Cortex of kidney (tissue), 1 donor: ENCODE measurements at places on chromosomes 2 and 18.

GRCh38 chr2:54409752-54410151 is 46.4 kb upstream of the SPTBN1 start:
- DNase-seq, result no peak

GRCh38 chr2:173134703-173135102 is 59.1 kb downstream of the MAP3K20 start:
- no peak for DNase-seq

DNA sequence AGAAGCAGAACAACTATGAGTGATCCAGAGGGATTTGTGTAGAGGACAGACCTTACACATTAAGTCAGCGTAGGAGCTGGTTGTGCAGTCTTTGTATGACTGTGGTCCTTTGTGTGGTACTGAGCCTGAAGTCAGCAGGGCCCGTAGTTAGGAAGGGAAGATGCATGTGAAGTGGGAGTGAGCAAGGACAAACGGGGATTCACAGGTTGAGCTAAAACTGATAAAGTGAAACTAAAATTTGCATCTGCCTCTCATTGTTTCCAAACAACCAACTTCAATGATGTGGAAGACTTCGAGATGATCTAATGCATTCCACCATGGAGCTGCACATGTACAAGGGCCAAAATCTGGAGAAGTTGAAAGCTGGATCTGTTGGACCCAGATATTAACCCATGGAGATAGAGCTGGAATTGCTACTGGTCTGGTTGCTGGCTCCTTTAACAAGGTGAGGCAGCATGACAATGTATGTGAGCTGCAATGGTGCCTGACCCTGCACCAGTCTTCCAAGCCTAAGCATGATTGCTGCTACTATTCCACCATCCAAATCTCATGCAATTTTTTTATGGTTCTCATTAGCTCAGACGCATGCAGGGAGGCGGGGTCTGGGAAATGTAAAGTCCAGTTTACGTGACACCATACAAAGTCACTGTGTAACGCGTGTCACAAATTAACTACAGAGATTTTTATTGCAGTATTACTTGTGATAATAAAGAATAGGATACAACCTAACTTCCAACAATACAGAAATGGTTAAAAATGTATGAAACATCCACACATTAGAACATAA is 12.1 kb upstream of the CYBRD1 start:
- no peak for DNase-seq

- no peak for DNase-seq
These were observed 8.0 kb downstream of the PDCD1 start for GRCh38 chr2:241850544-241851324.

GRCh38 chr2:86636842-86637241 is 13.2 kb upstream of the RNF103 start:
- DNase-seq, result no peak

GRCh38 chr2:108454440-108454839 is 5.4 kb downstream of the GCC2 start:
- no peak for DNase-seq

DNA sequence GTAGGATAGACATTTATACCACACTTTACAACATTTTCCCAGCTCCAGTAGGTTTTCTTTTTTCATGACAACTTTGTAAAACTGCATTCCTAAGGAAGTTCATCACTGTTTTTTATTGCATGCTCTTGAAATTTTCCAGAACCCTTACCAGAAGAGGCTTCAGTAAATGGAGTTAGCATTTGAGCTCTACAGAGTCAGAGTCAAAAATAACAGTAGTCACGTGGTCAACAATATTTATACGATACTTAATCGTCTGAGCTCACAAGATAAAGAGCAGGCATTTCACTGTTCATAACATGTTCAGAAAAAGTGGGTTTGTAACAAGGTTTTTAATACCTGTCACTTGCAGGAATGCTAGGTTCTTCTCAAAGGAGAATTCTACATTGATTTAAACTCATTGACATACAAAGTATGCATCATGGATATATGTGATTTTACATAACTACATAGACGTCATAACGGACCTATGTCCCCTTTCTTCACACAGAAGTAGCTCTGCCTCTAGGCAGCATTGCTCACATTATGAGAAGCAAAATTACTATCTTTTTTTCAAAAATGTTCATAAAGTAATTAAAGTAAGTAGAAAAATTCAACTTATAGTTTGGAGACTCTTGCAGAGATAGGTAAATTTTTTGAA is 187.0 kb upstream of the COL3A1 start:
- DNase-seq, result no peak
